CD8-positive, alpha-beta T cell (primary cell): ENCODE measurements at places on chromosomes 2 and 18.

DNA sequence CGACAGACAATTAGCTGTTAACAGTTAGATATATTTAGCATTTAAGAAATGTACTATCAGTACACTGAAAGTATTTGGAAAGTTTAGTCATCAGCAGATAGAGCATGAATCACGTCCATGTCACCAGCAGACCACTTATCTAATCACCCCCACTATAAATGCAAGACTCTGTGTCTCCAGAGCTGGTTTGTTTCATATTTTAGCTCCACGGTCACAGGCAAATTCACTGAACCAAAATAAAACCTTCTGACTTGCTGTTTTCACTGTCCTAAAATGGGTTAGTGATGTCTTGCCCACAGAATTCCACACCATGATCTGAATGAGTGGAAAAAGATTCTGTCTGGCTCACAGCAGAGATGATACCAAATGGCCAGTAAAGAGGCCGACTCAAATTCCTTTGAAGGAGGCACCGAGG lies 64.9 kb downstream of the CDH2 start:
- DNase-seq = no peak

- DNase-seq = no peak
Measured at GRCh38 chr2:37855283-37856041, 69.6 kb upstream of the RMDN2 start.

- no peak for DNase-seq
Measured at GRCh38 chr2:113716291-113716690, 40.2 kb downstream of the SLC35F5 start.

- DNase-seq = no peak
Measured at GRCh38 chr2:39942950-39943349, 163.9 kb upstream of the THUMPD2 start.

DNA sequence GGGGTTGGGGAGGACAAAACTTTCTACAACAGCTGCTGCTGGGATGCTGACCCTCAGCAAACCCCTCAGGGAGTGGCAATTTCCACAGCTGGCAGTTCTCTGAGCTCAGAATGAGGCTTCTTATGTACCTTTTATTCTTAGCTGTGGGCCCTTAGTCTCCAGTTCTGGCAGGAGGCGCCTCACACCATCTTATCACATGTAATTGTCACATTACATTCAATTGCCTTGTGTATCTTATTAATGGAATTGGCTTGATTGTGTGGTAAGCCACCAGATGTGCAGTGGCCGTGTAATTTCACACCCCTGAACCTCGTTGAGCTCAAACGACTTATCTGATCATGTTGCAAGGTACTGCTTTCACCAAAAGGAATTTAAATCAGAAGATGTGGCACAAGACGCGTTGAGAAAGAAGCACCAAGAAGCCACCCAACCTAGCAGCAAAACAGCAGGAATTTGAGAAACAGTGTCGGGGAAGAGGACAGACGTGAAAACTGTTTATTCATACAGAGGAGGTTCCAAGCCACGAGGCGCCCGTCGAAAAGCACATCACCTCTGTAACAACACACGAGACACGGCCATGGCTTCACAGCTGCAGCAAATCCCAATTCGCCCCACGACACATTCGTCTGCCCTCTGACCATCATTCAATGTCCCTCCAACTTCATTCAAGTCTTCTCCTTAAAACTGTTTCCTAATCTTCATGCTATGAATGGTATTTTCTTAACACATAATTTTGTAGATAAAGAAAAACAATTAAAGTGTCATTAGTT lies 53.6 kb upstream of the LPIN2 start:
- DNase-seq = no peak
